Stimulated activated CD4-positive, alpha-beta T cell treated with anti-CD3 and anti-CD28 coated beads, Interleukin-12 subunit alpha, Interleukin-12 subunit beta, amount 100 ng/mL, for 4 hours (primary cell): ENCODE measurements at places on chromosomes 5 and 9.
A peak's percentile ranks its signal among the peaks of the same experiment; 100 is the strongest.

DNA sequence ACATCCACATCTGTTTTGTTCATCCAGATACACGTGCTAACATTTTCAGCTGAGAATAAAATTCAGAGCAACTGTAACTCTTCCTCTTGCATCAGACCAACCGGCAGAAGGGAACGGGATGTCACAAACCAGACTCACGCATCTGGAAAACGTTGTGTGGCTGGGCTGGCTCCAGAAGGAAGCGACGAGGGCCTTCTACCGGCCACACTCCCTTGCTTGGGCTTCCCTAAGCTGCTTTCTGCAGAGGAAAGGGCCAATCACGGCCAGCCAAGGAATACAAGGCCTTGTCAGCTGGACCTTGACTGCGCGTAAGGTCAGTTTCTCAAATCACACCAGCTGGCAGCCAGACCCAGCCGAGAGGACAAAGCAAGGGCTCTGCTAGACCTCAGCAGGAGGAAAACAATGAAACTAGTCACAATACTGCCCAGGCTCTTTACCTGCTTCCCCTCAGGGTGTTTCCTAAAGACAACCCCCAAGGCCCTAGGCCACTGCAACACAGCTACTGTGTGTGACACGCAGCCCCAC, 106.1 kb downstream of the THBS4 start:
- DNase-seq: no peak

- no peak for DNase-seq
Measured at GRCh38 chr5:177470759-177471536, 2.5 kb downstream of the DBN1 start.

DNA sequence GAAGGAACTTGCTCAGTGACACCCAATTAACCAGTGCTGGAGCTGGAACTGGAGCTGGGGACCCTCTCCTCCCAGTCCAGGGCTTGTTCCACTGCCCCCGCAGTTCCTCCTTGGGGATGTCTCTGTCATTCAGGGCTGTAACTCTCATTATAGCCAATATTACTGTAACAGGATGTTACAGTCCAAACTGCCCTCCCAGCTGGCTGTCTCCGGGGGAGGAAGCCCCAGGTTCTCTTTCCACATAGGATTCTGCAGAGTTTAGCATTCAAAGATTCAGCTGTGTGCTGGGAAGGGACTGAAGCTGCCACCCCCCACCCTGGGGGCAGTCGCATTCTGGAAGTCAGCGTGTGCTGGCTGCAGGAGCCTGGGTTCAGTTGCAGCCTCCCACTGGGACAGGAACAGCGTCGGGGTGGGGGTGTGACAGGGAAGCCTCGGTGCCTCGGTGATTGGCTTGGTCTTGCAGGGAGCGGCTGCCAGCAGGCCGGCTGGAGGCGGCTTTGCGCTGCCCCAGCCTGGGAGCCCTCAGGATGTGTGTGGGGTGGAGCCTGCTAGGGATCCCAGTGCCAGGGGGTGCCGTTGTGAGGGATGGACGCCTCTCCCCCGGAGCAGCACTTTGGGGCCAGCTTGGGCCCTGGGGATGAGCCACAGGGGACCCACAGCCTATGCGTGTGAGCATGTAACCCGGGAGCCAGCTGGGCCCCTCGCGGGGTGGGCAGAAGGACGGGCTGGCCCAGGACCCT, 101.1 kb downstream of the RGS3 start:
- DNase-seq: no peak

GRCh38 chr9:106859957-106860720, 2.8 kb upstream of the ZNF462 start:
- DNase-seq: no peak

DNA sequence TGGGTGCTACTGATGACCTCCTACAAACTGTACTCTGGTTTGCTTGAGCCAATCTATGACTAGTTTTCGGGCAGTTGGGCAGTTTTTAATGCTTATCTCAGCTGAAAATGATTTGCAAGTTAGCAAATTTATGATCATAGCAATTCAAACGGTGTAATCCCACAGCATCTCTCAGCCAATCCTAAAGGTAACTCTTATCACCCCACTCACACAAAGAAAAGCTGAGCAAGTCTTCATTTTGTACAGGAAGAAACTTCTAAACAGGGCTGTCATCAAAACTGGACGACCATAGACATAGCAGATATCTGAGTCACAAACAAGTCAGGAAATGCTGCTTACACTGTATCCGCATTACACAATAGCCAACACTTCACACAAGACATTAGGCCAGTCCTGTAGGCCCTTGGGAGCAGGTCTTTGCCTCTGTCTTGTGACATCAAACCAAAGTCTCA, 2.6 kb upstream of the ENC1 start:
- DNase-seq: no peak

DNA sequence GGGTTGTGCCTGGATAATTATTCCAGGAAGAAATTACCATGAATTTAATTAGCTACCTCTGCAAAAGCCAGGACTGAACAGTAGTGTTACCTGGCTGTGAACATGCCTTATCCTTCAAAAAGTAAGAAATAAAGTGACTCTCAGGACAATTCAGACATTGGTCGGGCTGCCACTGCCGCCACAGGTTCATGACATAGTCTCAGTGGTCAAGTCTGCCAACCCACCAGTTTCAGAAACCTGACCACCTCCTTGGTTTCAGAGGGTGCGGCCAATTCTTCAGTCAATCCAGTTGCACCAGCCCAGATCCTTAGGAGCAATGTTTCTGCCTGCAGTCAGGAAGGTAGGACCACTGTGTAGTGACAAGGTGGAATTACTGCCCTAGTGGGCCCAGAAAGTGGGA, 593.1 kb upstream of the DAB2 start:
- DNase-seq: no peak

DNA sequence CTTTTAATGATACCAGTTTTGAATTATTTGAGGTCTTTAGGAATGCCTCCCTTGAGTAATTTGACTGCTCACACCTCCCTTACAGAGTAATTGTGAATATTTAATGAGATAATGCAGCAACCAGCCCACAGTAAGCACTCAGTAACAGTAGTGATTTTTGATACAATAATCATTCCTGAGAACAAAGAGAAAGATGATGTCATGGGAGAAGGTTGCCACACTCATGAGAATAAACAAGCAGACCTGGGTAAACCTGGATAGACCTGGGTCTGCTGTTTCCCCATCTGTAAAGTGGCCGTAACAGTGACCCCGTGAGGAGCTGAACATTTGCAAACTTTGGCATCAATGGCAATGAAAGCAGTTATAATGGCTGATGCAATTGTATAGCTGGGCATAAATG, 4.2 kb downstream of the C1QTNF2 start:
- DNase-seq: no peak

DNA sequence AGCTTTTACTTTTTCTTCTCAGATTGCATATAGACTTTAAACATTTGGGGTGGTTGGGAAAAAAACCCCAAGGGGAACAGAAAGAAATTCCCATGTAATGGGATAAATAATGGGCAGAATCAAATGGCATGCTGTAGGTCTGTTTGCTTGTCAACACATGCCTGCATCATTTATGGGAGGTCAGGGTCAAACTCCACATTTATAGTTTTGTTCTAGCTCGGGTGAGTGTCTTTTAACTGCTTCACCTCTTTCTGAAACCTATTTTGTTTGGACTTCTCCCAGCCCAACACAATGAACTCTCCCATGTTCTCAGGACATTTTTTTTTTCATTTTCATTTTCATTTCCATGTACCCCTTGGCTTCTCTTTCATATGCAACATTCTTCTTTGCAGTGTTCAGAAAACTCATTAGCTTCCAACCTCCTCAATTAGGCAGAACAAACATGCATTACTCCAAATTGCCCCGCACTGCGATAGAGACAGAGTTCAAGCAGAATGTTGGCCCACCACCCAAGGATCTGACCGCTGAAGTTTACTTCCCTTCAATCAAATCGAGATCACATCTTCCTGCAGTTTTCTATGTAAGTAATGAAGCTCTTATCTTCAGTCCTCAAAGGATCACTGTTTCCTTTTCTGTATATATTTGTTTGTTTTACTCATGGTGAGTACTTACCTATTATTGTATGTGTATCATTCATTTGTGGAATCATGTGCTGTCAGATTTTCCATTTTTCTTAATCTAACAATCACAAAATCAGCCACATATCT, 354.6 kb downstream of the ZSWIM6 start:
- no peak for DNase-seq

- DNase-seq: peak; percentile 94
Measured at GRCh38 chr9:133335924-133336811, at the start of gene SURF6. Gene SURF6 (minus strand): TSS chr9:133336188. CDS start chr9:133336132, 56 bp downstream.

GRCh38 chr9:86714999-86715398, 232.3 kb downstream of the GAS1 start:
- DNase-seq: no peak

- DNase-seq: no peak
Measured at GRCh38 chr9:73022353-73022752, 69.5 kb upstream of the ALDH1A1 start.

DNA sequence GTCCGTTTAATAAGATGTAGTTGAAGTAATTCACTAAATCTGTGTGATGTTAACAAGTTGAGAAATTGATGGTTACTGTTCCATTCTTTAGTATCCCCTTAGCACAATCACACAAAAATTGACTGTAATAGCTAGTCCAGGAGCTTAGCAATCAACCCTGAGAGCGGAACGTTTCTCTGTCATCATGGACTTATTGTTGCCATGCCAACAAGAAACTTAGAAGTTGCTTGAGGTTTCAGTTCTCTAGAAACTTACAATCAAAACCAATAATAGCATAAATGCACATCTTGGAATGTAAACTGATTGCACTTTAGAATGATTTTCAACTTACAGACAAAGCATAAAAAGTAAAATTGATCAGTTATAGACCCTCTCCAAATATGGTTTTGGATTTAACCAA, 125.4 kb upstream of the ANKH start:
- DNase-seq: no peak

- DNase-seq: no peak
Measured at GRCh38 chr9:127541865-127542264, 70.2 kb upstream of the STXBP1 start.

GRCh38 chr5:112656451-112656850, 81.2 kb upstream of the APC start:
- DNase-seq: no peak

DNA sequence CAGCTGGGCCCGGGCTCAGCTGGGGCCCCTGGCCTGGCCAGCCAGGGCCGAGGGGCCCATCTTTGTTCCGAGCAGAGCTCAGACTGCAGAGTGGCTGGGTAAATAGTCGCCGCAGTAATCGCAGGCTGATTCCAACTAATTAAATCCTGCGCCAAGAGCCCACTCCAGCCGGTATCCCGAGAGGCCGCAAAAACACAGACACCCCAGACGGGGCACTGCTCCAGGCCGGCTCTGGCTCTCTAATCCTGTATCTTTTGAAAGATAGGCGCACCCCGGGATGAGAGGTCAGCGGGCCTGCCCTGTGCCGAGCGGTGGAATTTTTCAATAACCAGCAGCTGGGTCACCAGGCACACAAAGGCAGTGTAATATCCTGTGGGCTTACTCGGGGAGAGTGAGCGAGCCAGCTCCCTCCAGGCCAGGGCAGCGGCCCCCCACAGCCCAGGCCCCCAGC, 57.7 kb downstream of the LMX1B start:
- DNase-seq: no peak

GRCh38 chr9:6525326-6526045, 112.5 kb downstream of the UHRF2 start:
- no peak for DNase-seq

DNA sequence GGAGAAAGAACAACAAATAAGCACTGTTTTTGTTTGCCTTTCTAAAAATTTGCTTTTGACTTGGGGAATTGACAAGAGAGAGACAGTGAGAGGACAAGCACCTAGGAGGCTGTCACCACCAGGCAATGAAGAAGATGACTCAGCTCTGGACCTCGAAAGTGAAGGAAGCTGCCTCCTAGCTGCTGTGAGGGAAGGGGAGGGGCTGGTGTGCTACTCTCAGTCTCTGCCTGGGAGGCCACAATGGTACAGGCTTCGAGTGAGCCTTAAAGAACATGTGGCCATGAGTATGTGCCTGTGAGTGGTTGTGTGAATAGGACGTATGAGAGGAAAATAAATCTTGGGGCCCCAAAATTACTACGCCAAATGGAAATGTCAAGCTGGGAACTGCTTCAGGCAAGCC, 7.1 kb upstream of the PLK2 start:
- DNase-seq: no peak

DNA sequence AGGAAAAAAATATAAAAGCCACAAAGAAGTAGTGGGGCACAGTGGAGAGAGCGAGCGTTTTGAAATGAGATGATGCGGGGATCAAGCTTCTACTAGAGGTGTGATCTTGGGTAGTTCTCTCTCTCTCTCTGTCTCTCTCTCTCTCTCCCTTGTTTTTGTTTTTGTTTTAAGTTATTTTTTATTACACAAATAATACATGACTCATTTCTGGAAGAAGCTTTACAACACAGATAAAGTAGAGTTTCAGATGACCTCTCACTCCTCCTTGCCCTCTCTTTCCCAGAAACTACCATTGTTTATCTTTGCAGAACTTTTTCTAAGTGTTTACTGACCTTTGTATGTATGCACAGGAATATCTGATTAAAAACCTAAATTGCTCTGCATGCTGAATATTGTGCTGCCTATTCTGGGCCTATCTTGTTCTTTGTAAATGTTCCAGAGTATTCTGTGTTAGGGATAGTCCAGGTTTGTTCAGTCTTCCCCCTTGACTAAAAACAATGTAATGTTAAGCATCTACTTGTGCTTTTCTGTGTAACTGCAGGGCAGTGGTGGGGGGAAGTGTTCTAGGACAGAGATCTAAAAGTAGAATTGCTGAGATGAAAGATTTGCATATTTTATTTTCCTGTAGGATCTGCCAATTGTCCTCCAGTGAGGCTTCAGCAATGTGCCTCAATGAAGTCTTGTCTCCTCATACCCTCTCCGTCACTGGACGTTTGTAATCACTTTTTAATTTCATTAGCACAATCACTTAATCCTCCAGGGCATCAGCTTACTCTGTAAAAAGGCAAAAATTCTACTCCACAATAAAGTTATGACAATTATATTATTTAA, 52.0 kb downstream of the FYB1 start:
- no peak for DNase-seq

GRCh38 chr5:153960269-153961215, 78.2 kb downstream of the FAM114A2 start:
- DNase-seq: no peak

DNA sequence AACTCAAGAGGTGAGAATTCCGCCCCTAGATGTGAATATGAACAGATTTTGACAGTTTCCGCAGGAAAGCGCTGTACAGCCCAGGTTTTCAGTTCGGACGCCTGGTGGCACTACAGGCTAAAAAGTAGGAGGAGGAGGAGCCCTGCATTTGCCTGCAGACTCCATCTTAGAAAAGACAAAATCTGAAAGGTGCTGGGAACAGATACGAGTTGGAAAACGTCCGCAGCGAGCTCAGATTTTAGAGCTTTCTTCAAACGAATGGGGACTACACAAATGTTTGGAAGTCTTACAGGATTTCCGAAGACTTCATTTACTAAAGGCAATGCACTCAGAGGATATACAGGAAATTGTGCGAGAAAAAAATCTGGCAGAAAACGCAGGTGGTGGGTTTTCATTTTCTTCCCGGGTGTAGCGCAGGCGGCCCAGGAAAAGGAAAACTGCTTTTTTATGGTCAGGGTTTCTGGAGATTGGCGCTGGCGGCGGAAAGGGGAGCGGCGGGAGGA, 9.9 kb upstream of the PCDHB2 start:
- DNase-seq: peak; percentile 11

- no peak for DNase-seq
Measured at GRCh38 chr9:13719981-13720676, 440.6 kb upstream of the MPDZ start.

- DNase-seq: no peak
Measured at GRCh38 chr5:14937254-14937653, 65.7 kb upstream of the ANKH start.

GRCh38 chr5:88539026-88539425, 270.4 kb upstream of the TMEM161B start:
- no peak for DNase-seq

- DNase-seq: no peak
Measured at GRCh38 chr9:135086597-135087488, 625 bp upstream of the OLFM1 start.
